Stimulated activated CD8-positive, alpha-beta memory T cell treated with anti-CD3 and anti-CD28 coated beads, Interleukin-2, amount 100 ng/mL, for 48 hours (primary cell): ENCODE measurements at places on chromosomes 5 and 9.

DNA sequence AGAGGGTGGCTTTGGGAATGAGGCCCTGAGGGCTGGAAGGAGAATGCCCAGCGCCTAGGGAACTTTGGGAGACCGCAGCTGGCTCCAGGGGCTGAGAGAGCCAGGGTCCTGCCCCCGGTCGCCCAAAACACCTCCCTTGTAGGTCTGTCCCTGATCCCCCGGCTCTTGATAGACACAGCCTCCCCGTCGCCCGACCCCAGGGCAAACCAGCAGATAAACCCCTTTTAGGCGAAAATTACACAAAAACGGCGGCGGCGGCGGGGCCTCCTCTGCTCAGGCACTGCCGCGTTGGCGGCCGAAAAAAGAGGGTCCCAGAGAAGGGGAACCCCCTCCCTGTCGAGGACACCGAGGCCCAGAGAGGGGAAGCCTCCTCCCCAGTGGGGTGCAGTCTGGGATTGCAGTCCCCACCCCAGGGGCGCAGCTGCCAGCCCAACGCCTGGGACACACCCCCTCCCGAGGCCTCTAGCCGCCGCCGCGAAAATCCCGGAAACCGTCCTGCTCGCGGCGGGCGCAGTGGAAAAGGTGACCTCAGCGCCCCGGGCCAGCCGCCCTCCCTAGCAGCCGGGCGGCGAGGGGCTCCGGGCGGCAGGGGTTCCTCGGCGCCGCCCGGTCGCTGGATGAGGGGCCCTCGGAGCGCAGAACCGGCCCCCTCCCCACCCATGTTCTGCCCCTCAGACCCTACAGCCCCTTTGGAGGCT is 3.1 kb upstream of the BARX1 start:
- DNase-seq = no peak

- no peak for DNase-seq
Measured at GRCh38 chr5:181069767-181070491, 29.9 kb downstream of the BTNL9 start.

GRCh38 chr9:110168486-110168885 is 39.5 kb downstream of the C9orf152 start:
- no peak for DNase-seq

DNA sequence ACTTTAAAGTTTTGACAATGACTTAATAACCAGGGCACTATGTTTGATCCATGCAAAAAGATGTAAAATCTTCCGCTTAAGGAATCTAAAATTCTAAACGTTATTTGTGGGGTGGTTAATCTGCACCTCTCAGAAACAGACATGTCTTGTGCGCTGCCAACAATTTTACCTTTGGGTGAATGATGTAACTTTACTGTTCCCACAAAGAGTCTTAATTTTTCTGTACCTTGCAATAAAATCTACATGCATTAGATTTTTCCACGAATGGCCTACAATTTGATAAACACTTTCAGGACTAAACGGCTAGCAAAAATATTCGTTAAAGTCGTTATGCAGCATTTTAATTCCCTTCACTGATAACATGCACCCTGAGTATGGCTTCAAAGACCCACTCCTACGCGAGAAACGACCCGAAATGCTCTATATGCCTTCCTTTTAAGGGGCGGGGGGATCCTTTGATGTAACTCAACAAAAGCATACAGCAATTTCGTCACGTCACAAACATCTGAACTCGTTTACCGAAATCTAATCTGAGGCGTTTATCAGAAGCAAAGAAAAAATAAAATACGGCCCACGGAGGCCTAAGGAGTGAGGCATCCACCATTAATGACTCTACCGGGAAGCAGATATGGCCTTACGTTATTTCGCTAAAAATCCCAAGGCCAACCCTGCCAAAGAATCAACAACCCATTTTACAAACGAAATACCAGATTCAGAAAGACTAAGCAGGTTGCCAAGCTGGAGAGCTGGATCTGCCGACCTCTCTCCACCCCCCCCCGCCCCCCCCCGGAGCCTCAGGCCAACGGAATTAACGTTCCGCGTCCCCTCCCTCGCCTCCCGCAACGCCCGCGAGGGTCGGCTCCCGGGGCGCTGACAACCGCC is 621 bp downstream of the AK6 start:
- no peak for DNase-seq

DNA sequence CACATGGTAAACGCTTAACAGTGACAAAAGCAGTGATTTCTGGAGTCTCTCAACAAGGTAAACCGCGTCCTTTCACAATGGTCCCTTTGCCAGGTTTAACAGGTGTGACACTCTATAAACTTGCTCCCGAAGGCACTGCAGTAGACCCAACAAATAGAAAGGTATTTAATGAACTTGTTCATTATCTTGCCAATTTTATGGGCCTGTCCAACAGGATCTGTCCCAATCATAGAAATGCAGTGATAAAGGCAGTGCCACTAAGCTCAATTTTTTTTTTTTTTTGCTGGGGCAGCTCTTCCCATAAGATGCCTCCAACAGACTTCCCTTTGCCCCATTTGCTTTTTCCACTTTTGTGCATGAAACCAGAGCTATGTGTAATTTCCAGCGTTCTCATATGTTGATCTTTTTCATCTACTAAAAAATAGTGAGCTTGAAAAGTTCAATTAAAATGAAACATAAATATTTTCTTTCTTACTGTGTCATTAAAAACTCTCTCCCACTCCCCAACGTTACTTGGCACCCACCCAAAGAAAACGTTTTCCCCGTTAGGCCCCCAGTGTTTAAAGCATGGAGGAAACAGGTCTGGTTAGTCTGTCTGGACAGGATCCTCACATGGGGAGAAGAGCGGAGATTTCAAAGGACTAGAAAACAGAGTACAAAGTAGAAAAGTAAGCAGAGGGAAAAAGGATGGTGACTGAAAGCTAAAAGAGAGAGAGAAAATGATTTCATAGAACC is 80.9 kb upstream of the SPATA31D4 start:
- no peak for DNase-seq

DNA sequence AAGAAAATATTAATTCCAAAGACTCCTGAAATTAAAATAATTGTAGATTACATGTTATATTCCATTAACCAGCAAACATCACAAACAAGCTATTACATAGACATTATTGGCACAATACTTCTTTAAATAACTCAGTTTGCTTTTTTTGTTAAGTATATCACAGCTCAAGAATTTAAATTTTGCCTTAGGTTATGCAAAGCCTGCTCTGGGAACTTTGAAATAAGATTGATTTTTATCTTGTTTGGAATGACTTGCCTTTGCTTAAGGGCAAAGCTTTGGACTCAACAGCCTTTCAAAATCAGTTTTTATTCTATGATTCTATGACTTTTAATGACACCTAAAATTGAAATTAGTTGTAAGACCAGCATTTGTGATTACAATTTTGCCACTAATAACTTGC is 78.2 kb downstream of the ALDH7A1 start:
- DNase-seq = no peak

DNA sequence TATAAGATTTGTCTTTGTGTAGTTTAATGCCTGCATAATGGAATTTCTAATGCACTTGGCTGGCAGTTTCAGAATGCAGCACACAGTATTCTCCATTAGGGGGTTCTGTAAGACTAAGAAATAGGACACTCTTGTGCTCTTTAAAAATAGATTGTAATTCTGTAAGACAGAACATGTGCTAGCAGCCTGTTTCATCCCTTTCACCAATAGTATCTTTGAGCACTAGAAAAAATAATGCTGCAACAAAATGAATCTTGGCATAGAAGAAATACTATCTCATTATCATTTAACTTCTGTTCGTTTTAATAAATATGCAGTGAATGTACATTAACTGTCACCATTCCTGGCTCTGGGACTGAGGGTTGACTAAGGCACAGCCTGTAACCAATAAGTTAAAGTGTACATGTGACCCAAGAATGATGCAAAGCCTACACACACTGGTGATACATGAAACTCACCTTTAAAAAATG is 23.8 kb upstream of the ZNF622 start:
- no peak for DNase-seq

DNA sequence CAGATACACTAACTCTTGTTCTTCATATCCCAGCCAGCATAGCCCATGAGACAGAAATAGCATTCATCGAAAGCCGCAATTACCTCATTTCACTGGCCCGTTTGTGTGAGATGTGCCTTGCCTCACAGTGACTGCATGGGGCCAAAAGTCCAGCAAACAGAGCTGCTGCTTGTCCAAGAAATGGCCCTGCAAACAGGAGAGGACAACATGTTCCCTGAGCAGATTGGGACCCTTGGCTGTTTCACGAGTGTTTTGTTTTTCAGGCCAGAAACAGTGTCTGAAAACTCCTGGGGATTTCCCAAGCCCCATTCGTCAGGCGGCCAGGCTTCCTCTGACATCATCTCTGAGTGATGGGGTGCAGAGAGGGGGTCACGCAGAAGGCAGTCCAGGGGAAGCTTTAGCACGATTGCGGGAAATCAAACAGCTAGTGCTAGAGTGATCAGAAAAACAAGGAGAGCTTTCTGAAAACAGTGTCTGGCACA is 503.6 kb upstream of the PAPPA start:
- no peak for DNase-seq

DNA sequence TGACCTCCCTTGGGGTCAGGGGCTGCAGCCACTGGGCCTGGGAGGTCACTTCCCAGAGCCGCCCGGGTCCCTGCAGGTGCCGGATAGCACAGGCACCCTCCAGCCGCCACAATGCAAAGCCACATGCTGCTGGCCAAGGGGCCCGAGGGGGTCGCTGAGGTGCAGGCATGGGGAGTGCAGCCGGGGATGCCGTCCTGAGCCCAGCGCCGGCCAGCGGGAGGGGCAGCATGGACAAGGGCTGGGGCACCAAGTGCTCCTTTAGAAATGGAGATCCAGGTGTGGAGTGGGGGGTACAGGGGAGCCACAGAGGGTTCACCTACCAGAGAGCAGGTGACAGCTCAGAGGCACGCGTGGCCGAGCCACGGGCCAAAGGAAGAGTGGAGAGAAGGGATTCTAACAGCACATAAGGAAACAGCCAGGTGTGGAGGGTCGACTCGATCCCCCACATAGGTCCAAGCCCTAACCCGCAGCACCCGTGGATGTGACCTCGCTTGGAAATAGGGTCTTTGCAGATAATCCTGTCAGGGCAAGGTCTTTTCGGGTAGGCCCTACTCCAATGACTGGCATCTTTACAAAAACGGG is 24.7 kb downstream of the ZDHHC11B start:
- DNase-seq = no peak

GRCh38 chr9:134723037-134723436 is 81.4 kb downstream of the COL5A1 start:
- no peak for DNase-seq

GRCh38 chr5:41418220-41419031 is 92.0 kb downstream of the PLCXD3 start:
- DNase-seq = no peak

DNA sequence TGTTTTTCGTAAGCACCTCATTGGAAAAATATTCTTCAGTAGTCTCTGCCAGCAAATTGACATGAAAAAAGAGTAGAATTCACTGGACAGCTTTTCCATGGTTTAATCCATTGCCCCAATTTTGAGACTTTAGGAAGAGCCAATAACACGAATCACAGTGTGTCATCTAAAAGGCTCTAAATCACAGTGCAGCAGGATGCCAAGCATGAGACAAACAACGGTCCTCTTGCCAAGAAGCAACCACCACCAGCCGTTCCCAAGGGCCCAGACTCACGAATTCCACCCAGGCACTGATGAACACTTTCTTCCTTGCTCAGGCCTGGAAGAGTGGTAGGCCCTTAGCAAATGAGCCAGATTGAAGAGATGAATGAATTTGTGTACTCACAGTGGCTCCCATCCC is 18.3 kb upstream of the IRX4 start:
- no peak for DNase-seq

DNA sequence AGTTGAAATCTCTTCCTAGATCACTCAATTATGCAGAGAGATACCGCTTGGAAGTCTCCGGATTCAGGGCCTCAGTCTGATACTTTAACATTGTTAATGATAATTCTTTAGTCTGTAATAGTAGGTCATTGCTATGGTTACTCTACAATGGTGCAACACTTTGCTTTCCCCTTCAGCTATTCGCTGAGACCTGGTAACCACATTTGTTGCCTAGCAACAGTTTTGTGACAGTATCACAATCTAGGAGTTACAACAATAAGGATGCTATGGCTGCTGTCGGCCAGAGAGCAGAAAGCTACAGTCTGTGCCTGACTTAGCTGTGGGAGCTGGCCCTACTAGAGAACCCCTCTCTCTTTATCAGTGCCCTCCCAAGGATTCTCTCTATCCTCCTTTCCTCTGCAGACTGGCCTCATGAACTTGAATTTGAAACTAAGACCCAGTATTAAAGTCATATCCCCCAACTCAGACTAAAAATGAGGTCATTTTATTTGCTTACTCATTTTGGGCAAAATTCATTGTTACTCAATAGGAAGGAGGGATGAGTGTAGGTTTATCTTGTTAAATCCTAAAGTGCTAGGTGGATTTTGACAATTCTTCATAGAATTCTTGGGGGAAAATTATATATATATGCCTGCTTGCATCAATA is 39.3 kb downstream of the NR2F1 start:
- no peak for DNase-seq

GRCh38 chr5:88883059-88883835 is at the start of gene MEF2C:
Gene MEF2C (minus strand): TSS chr5:88883184. CDS start chr5:88823788, 59,396 bp downstream.
- no peak for DNase-seq

- DNase-seq = no peak
Measured at GRCh38 chr5:65326922-65327321, 154.8 kb downstream of the ADAMTS6 start.

DNA sequence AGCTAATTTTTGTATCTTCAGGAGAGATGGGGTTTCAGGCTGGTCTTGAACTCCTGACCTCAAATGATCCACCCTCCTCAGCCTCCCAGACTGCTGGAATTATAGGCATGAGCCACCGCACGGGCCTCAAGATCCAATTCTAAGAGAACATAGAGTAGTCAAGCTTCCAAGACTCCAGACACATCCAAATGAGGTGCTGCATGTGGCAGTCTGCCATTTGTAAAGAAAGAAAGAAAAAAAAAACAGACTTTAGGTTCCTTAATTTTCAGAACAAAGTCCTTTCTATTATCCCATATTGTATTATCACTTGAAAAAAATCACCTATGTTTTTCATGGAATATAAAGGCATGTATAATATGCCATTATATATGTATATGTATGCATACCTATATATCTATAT is 2104.5 kb downstream of the MAT2B start:
- no peak for DNase-seq

- DNase-seq = peak; percentile 69
Measured at GRCh38 chr9:126398403-126399058, 71.9 kb downstream of the MVB12B start.

DNA sequence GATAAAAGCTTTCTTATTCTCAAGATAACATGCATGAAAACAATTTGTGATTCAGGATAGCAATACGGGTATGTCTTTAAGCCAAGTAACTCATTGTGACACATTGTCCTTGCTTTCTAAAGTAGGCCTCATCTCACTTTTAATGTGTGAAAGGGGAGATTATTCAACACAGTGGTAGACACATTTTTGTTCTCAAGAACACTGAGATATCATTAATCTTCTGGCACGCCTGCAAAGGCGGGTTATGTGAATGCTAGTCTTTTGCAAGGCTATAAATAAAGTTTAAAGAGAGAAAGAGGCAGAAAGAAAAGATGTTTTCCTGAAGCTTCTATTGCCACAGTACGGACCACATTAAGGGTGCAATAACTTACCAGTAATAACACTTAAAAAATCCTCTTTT is 181.8 kb upstream of the MEF2C start:
- DNase-seq = no peak
